ENCODE measurements at places on chromosomes 6 and 20.

DNA sequence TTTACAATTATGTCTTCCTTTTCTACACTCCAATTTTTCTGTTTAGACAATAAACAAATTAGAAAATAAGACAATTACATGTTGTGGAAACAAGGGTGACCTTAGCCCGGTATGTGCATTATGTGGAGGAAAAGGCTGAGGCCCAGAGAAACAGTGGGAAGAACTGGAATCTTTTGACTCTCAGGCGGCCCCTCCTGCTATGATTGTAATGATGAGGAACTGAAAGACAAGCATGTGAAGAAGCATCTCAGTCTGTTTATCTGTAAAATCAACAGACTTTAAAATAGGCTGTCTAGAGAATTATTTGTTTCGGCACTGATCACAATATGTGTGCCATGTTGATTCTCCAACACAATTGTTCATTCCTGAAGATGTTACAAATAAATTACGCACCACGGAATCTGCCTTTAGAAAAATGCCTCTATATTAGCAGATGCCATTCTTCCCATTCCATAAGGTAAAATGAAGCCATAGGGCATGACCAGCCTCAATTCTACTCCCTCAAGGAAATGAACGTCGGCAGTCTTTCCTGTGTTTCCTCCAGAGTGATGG is 1201.6 kb upstream of the CITED2 start:
- DNase-seq = no peak

DNA sequence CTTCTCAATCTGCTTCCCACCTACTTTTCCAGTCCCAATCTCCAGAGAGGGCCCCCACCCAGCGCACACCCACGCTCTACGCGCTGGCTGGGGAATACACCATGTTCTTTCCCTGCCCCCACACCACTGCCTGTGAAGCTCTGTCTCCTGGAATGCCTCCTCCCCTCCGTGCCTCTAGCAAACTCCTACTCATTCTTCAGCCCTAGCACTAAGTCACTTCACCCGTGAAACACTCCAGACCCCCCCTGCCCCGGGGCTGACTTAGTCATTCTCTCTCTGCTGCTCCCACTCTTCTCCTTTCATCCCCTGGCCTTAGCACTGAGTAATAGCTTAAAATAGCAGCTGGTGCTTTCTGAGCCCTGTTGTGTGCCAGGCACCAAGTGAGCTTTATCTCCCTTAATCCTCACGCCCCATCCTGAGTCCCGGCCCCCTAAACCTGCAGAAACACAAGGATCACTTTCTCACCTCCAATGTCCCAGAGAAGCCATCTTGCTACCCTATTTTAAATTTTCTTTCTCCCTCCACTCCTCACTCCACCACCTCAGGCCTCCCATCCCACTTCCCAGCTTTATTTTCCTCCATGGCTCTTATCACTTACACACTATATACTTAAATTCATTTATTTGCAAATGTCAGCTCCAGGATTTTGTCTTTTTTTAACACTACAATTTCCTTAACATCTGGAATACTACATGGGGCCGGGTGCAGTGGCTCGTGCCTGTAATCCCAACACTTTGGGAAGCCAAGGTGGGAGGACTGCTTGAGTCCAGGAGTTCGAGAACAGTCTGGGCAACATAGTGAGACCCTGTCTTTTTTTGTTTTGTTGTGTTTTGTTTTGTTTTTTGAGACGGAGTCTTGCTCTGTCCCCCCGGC is 6.3 kb upstream of the PARD6B start:
- DNase-seq = no peak

GRCh38 chr6:79377888-79378348 is 143.4 kb upstream of the HMGN3 start:
- DNase-seq = no peak

DNA sequence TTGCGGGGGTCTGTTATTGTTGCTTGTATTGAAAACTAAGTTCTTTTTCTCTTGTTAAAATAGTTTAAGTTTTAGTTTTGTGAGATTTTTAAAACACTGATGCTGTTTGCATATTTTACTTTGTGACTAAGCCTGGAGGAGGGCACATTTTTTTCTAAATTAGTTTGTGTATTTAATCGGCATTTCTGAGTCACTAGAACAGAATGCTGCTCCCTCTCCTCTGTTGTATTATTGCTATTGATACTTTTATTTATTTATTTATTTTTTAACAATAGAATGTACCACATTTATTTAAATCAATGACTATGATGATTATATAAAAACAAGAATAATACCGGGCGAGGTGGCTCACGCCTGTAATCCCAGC is 5.1 kb upstream of the FAM50B start:
- DNase-seq = no peak

DNA sequence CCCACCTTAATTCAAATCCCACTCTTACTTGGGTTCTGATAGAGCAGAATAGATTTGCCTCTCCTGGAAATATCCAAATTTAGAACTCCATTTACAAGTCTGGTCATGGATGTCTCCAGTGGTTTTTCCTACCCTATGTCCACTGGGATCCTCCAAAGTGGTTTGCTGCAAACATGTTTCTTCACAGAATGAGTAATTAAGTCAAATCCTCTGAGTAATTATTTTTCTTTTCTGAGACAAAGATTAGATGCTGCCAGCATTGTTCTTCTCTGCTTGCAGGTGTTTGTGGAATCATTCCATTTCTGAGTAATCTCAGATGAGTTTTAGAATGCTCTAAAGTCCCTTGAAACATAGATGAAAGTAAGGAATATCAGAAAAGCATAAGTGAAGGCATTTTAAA is 21.9 kb downstream of the DTD1 start:
- DNase-seq = no peak

DNA sequence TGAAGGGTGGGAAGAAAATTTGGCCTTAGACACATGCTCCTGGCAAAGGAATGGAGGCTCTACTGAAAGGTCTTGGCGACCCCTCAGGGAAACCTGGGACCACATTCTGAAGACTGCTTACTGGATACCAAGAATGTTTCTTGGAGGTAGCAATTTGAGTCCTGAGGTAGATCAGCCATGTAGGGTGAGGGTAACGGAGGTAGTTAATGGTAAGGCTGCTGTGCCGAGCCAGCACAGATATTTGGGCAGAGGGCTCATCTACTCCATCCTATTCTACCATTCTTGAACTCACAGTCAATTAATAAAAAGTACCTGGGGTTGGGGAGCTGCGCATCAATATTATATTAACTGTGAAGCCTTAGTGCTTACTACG is 401 bp upstream of the PHF3 start:
- no peak for DNase-seq

DNA sequence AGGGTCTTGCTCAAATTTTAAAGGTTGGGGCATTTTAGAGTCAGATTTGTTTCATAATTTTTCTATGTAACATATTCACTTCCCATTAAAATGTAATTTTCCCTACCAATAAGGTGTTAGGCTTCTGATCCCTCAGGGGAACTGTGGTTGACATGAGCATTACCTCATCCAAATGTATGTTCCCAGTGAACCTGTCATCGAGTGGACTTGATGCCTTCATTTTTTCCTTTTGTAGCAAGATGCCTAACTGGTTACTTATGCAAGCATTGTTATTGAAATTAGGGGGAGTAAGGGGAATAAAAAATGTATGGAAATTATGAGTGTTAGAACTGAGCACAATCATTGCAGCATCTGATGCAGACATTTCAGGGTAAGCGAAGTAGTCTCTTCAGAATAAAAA is 360.5 kb downstream of the BCKDHB start:
- no peak for DNase-seq

- DNase-seq = no peak
These were observed 23.2 kb upstream of the STX11 start for GRCh38 chr6:144127097-144127496.

GRCh38 chr6:106961136-106961535 is 13.4 kb downstream of the CD24 start:
- DNase-seq = no peak

All from DMS153 (cell line).